ENCODE measurements at places on chromosomes 3 and 15.

DNA sequence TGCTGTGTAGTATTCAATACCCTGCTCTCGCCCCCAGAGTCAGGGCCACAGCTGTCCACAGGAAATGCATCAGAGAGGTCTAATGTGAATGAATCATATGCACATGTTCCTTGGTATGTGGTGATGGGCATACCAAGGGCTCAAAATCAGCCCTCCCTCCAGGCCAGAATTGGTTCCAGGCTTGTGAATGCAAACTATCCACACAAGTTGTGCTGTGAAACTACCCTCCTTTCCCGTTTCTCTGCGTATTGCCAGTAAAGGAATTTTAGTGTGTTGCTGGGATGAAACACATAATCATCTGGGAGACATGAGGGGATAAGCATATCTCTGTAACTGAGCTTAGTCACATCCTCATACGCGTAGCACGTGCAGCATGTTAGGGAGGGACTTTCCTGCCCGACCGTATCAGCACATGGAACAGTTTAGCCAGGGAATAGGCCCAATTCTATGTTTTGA lies 9.2 kb upstream of the MME start:
- peak; percentile 81 for DNase-seq

- DNase-seq, result no peak
These were observed 8.5 kb downstream of the TGFBR2 start for GRCh38 chr3:30614943-30615342.

- no peak for DNase-seq
These were observed 817.4 kb upstream of the LMCD1 start for GRCh38 chr3:7684182-7684715.

DNA sequence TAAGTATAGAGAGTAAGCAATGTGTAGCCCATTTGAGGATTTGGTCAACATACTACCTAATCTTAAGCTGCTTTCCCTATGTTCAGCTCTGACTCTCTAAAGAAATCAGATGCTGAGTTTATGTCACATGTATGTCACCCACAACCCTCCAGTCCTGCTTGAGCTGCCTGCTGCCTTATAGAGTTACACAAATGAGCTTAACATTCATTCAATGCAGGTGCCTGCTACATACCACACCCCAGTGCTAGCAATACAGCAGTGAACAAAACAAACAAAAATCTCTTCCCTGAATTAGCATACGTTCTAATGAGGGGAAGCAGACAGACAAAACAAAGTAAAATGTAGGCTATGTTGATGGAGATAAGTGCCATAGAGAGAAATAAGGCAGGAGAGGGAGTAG lies 93.0 kb downstream of the HHLA2 start:
- no peak for DNase-seq

GRCh38 chr15:50810128-50810527 lies 44.6 kb upstream of the SPPL2A start:
- no peak for DNase-seq

GRCh38 chr3:28934126-28934813 lies 346.6 kb upstream of the RBMS3 start:
- no peak for DNase-seq

DNA sequence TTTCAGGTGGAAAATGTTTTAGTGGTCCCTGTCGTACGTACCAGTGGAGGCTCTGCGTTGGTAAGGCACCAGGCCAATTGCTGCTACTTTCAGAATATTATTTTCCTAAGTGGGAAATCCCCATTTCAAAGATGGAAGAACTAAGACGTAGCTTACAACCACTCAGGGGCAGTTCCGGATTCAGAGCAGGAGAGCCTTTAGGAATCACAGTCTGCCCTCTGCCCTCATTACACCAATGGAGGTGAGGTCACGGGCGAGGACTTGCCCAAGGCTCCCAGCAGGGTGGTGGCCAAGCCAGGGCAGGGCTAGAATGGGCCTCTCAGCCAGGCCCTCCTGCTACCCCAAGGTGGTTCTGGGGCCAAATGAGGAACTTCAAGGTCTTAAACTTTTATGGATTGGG lies 72.6 kb downstream of the RASGRF1 start:
- no peak for DNase-seq

DNA sequence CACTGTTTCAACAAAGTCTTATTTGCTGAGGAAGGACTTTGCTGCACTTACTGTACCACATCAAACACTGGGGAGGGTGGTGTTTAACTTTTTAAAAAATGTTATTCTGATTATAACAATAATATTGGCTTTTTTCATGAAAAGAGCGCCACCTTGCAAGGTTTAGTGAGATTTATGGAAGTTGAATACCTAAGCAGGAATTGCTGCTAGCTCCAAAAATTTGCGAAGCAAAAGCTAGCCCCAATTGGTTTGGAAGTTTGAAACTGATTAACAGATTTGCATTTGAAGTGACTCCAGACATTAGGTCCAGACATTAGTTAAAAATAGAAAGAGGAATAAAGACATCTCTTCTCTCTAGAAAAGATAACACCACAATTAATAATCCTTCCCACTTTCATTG lies 6.7 kb downstream of the ZIC1 start:
- no peak for DNase-seq

GRCh38 chr3:54577313-54577712 lies 350.5 kb downstream of the LRTM1 start:
- no peak for DNase-seq

DNA sequence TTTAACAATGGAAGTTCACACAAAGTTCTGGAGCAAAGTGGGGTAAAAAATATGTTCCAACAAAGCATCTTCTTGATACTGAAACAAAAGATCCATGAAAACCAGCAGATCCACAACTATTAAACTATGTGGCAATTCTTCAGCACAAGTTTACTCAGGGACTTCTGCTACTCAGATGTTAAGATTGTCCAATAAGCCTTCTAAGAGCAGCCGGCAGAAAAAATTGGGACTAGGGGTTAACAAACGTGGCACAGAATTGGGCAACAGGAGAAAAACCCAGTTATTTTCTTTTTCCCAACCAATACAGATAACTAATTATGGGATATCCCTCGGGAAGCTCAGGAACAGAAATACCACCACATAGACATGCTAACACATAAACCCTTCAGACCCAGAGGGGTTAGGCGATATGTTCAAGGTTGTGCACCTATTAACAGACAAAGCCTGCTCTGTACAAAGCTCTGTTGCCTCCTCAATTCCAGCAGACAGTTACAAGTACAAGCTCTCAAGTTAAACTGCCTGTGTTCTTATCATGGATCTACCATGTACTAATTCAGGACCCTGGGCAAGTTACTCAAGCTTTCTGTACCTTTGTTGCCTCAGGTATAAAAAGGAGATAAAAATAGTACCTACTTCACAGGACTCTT lies 6.8 kb downstream of the SSR3 start:
- no peak for DNase-seq

- DNase-seq, result peak; percentile 34
These were observed 35.7 kb upstream of the GSK3B start for GRCh38 chr3:120129718-120130513.

DNA sequence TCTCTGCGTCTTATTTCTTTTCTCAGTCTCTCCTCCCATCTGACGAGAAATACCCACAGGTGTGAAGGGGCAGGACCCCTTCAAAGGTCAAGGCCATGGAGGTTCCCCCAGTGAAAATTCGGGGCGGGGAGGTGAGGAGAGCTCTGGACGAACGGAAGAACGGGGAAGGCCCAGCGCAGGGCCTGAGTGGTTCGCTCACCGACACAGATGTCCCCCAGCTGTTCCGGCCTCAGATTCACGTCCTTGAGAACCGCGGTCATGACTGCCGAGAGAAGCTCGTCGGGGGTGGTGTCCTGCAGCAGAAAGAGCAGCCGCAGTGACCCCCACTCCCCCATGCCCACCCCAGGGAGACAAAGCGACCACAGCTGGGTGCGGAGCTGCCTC lies 542 bp downstream of the ACAA1 start:
- peak; percentile 48 for DNase-seq

- DNase-seq, result no peak
These were observed 33.4 kb downstream of the LRRFIP2 start for GRCh38 chr3:37140899-37141541.

GRCh38 chr3:177589911-177590381 lies 392.7 kb upstream of the TBL1XR1 start:
- peak; percentile 79 for DNase-seq

DNA sequence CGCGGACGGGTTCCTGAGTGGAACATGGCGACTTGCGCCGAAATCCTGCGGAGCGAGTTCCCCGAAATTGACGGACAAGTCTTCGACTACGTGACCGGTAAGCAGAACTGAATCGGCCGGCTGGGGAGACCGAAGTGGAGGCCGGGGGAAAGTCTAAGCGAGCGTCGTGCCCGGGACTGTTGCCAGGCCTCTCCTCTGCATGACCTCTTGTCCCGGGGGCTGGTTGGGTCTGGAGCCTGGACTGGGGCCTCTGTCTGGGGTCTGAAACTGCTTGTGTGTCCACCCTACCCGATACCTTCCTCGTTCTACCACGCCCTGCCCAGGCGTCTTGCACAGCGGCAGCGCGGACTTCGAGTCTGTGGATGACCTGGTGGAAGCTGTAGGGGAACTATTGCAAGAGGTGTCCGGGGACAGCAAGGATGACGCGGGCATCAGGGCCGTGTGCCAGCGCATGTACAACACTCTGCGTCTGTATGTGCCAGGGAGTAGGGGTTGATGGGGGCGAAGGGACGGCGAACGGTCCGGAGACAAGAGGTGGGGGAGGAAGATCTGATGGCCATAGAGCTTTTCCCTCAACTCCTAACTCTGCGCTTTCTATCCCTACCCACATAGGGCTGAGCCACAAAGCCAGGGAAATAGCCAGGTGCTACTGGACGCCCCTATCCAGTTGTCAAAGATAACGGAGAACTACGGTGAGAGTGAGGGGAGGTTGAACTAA lies at the start of gene ABCF3:
Gene ABCF3 (plus strand): TSS at position 16 of the 718 bp plus-strand sequence. CDS start 9 bp downstream, at position 25.
- DNase-seq, result peak; percentile 52

DNA sequence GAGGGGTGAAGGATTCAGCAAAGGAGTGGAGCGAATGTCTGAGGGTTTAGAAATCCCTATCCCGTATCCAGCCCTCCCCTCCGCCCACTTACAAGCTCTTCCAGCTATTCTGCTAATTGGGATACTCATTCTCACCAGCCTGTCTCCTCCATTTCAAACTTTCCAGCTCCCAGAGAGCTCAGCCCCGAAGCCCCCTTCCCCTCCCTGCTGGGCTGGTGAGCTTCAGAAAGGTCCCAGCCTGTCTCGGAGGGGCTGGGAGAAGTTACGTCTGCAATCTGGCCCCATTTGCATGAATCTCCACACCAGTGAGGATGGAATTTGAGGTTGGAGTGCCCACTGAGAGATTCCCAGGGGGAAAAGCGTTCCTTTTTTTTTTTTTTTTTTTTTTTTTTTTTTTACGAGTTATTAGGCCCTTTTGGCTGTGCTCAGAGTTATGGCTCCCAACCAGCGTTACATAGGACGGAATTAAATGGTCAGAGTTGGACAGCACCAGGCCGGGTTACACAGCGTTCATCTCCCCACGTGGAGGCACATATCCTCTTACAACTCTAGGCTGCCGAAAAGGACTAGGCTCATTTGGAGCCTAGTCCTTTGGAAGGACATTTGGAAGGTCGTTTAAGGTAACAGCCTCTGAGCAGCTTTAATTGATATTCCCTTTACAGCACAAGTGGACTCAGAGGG lies 34.6 kb downstream of the FGD5 start:
- DNase-seq, result no peak

DNA sequence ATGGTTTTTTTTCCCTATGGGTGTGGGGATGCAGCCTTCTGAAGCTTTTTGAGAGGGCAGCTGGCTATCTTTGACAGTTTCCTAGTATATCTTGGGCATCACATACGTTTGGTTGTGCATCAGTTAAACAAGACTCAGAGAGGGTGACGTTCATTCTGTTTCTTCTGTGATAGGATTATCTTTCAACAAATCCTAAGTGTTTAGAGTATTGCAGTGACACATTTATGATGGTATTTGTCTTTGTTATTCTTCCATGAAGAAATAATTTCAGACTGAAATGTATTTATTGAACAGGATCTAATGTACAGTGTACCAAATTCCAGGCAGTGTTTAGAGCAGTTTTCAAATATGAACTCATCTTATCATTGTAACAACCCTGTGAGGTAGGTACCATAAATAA lies 114.4 kb downstream of the PLCL2 start:
- no peak for DNase-seq

DNA sequence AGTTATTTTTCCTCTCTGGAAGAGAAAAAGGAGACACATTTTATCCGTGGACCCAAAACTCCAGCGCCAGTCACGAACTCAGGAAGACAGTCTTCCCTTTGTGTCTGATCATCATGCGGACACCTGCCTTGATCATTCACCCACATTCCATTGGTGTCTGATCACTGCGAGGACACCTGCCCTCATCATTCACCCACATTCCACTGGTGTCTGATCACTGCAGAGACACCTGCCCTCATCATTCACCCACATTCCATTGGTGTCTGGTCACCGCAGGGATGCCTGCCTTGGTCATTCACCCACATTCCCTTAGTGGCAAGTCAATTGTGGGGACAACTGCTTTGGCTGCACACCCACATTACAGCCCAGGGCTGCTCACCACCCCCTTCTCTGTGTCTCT lies 148.9 kb downstream of the ROBO1 start:
- DNase-seq, result no peak

- no peak for DNase-seq
These were observed 211.3 kb upstream of the FEZF2 start for GRCh38 chr3:62584636-62585035.

DNA sequence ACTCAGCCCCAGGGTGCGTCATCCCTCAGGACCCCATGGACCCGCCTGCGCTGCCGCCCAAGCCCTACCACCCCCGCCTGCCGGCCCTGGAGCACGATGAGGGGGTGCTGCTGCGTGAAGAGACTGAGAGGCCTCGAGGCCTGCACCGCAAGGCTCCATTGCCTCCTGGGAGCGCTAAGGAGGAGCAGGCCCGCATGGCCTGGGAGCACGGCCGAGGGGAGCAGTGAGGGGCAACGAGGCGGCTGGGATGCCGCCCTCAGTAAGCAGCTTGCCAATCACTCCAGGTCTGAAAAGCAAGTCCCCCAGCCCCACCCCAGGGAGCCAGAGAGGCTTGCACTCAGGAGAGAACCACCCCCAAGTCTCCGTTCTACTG lies 3.8 kb upstream of the MANF start:
- DNase-seq, result no peak

DNA sequence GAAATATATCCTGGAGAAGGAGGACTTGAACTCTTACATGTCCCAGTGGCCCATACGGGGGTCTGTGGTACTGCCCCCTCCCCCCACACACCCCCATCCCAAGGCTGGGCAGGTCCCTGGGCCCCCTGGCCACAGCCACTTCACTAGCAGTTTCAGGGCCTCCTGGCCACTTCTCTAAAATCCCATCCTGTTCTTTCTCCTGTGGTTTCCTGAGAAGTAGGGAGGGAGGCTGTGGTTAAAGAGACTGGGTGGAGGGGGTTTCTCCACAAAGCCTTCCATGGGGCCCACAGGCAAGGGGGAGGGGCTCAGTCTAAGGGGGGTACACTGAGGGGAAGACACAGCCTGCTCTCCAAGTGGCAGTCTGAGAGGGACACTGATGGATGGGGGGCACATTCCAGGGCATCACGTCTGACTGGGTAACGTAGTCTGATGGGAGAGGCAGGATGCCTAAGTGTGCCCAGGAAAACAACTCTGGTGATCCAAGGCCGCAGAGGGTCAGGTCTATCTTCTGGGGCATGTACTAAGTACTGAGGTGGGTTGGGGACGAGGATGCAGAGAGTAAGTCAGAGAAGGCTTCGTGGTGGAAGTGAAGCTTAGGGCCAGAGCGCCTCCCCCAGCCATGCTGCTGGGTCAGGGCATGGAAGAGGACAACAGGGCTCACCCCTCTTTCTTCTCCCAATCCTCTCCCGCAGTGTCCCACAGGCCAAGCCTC lies 48.0 kb upstream of the C15orf39 start:
- DNase-seq, result no peak

GRCh38 chr3:183984749-183985729 lies 32.6 kb downstream of the ABCC5 start:
- no peak for DNase-seq
